ENCODE measurements at places on chromosomes 16 and 17. TPM values are rescaled to one million over a fixed set of nuclear protein-coding genes. Genes with fewer than 3 reads are reported as not detected.

Gene SCARF1
- total RNA-seq: 0.81 TPM

Gene SLC13A2
- not detected for total RNA-seq

Gene CA10
- total RNA-seq: not detected

Gene CAVIN1
- not detected for total RNA-seq

DNA sequence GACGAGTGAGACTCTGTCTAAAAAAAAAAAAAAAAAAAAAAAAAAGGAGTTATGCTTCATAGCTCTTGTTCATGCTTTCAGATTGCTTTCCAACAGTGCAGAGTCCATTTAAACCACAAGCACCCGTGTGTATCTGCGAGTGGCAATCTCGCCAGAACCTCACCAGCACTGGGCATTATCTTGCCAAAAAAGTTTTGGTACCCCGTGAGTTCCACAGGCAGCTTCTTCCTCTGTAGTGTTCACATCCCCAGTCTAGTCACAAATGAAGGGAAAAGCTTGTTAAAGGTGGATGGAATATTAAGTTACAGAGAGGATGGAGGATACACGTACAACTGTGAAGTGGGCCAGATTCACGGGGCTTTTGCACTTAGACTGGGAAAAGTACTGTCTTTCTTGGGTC, 33.5 kb downstream of the WSB1 start:
- no peak overlapping the region for H3K4me3 ChIP-seq
- no peaks in the 10 kb centered on the region for H3K36me3 ChIP-seq
- H3K27me3 ChIP-seq: no peaks in the 10 kb centered on the region

DNA sequence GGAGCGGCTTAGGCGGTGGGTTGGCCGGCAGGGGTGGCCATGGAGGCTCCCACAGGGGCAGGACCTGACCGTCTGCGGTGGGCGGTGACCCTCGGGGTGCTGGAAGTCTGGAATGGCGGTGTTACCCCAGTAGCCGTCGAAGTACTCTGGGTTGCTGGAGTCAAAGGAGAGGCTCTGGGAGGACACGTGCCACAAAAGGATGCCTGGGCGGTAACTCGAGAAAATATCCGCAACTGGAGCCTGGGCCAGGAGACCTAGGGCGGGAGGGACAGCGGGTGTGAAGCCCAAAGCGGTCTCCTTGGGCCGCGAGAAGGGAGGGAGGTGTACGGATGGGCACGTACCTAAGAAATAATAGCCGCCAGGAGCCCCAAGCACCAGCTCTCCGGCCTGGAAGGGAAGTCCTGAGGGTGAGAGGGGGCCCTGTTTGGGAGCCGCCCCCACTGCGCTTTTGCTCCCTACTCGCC, 4.6 kb downstream of the ITGA2B start:
- H3K4me3 ChIP-seq: peak overlapping the region; percentile 82
- H3K4me1 ChIP-seq: peaks cover 10% of the 10 kb centered on the region
- no peaks in the 10 kb centered on the region for H3K27me3 ChIP-seq
- no peak for DNase-seq
- no peaks in the 10 kb centered on the region for H3K36me3 ChIP-seq

- no peak overlapping the region for H3K27ac ChIP-seq
- no peaks in the 10 kb centered on the region for H3K36me3 ChIP-seq
- H3K27me3 ChIP-seq: no peaks in the 10 kb centered on the region
- H3K4me1 ChIP-seq: peaks cover 6% of the 10 kb centered on the region
Observed at GRCh38 chr16:84820305-84820684, 510 bp downstream of the CRISPLD2 start.

GRCh38 chr17:70644096-70644495, 474.8 kb downstream of the KCNJ2 start:
- no peak overlapping the region for H3K4me3 ChIP-seq
- H3K36me3 ChIP-seq: no peaks in the 10 kb centered on the region
- H3K27me3 ChIP-seq: peaks cover 65% of the 10 kb centered on the region
- no peak overlapping the region for H3K27ac ChIP-seq
- DNase-seq: no peak

DNA sequence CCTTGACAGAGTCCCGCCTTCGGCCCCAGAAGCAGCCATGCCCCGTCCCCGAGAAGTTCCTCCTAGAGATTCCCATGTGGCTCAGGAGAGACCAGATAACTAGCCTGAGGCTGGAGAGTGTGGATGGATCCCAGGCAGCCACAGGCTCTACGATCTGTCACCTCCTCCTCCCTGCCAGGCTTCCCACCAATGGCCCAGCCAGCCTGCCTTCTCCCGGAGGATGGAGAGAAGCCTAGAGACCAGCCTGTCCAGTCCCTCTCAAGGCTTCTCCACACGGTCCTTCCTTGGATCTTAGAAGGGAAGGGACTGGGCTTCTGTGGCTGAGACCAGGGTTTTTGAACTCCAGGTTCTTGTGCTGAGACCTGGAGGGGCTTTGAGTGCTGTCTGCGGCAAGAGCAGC, 1.6 kb upstream of the SMTNL2 start:
- H3K4me3 ChIP-seq: no peak overlapping the region
- no peak for DNase-seq
- H3K27ac ChIP-seq: no peak overlapping the region
- H3K4me1 ChIP-seq: no peaks in the 10 kb centered on the region

DNA sequence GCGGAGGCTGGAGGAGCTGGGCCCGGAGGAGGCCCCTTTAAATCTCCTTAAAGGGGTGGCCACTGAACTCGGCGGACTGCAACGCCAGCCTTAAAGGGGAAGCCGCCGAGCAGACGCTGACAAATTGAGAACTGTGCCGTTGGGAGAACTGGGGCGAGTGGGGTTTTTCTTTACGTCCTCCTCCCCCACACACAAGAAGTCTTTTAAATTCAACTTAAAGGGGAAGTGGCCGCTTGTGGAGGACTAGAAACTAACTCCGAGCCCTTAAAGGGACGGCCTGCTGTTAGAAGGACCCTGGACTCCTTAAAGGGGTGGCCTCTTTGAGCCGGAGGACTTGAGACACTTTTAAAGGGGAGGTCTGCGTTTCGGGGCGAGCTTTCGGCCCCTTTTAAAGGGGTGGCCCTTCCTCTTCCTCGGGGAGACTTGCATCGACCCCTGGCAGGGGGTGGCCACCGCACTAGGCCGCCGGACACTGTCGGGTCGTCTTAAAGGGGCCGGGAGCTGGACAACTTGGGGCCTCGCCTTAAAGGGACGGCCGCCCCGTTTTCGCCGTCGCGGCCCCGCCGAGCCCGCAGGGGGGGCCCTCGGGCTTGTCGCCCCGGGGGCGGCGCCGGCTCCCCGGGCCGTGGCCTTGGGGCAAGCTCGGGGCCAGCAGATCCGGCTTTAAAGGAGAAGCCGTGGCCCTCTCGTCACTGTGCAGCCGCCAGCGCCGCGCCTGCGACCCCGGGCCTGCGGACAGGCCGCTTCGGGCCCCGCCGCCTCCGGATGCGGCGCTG, 688 bp downstream of the FBRS start:
- peak overlapping the region; percentile 94 for H3K4me3 ChIP-seq
- H3K36me3 ChIP-seq: peaks cover 11% of the 10 kb centered on the region
- peak; percentile 94 for DNase-seq
- peak overlapping the region; percentile 96 for H3K27ac ChIP-seq

DNA sequence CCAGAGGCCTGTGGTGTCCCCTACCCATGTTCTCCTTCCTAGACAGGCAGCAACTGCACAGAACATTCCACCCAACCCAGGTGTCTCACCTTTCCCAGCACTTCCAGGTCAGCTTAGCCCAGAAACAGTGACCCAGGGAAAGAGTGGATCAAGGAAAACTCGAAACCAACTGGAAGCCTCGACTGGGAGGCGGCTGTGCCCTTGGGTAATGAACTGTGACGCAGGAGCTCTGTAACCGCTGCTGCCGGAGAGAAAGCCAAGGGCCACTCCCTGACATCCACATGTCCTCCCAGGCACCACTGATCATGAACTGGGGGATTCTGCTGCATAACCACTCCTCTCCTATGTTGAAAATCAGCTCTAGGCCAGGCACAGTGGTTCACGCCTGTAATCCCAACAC, 34.4 kb downstream of the WDR59 start:
- H3K27me3 ChIP-seq: no peaks in the 10 kb centered on the region
- no peaks in the 10 kb centered on the region for H3K36me3 ChIP-seq
- DNase-seq: no peak
- no peak overlapping the region for H3K4me3 ChIP-seq

- H3K36me3 ChIP-seq: no peaks in the 10 kb centered on the region
- no peak overlapping the region for H3K27ac ChIP-seq
- no peak overlapping the region for H3K4me3 ChIP-seq
- no peaks in the 10 kb centered on the region for H3K4me1 ChIP-seq
Observed at GRCh38 chr17:9959377-9959981, 54.4 kb upstream of the RCVRN start.

GRCh38 chr16:81752225-81752875, 26.7 kb upstream of the PLCG2 start:
- no peak overlapping the region for H3K27ac ChIP-seq
- no peaks in the 10 kb centered on the region for H3K36me3 ChIP-seq
- DNase-seq: no peak
- H3K4me3 ChIP-seq: no peak overlapping the region
- H3K4me1 ChIP-seq: no peaks in the 10 kb centered on the region

- H3K36me3 ChIP-seq: no peaks in the 10 kb centered on the region
- no peak for DNase-seq
- peaks cover 13% of the 10 kb centered on the region for H3K4me1 ChIP-seq
- no peaks in the 10 kb centered on the region for H3K27me3 ChIP-seq
- no peak overlapping the region for H3K27ac ChIP-seq
- no peak overlapping the region for H3K4me3 ChIP-seq
Observed at GRCh38 chr17:65156835-65157565, 19.8 kb downstream of the RGS9 start.

- H3K4me1 ChIP-seq: peaks cover 10% of the 10 kb centered on the region
- H3K36me3 ChIP-seq: no peaks in the 10 kb centered on the region
- H3K4me3 ChIP-seq: no peak overlapping the region
- H3K27me3 ChIP-seq: no peaks in the 10 kb centered on the region
- no peak for DNase-seq
Observed at GRCh38 chr16:50627419-50627818, 53.7 kb downstream of the SNX20 start.

DNA sequence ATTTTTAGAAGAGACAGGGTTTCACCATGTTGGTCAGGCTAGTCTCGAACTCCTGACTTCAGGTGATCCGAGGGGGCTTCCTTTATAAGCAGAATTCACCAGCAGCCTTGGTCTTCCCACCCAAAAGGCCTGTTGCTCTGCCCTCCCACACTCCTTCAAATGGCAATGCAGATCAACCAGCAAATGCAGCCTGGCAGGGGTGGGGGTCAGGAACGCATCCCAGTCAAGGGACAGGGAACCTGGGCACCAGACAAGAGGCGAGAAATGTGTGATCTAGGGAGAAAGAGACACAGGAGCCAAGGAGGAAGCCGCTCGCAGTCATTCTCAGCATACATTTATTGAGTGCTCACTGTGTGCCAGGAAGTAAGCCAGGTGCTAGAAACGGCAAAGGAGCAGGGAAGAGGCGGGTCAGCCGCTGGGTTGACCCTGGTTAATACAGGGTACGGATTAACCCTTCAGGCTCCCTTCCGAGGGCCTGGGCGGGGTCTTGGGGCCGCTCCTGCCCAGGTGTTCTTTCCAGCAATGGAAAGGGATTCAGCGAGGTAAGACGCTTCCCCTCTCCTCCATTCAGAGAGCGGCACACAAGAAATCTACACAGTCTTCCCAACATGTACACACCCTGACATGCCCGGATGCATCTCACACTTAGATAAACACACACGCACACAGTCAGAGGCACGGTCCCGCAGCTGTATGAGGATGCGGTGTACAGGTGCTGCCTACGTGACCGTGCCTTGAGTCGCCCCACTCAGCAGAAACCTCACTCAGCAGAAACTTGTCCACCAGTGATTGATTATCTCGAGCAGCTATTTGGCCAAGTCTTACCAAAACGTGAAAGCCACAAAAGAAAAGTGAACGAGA, 6.6 kb upstream of the PITPNA start:
- no peak overlapping the region for H3K27ac ChIP-seq
- peaks cover 7% of the 10 kb centered on the region for H3K4me1 ChIP-seq
- H3K4me3 ChIP-seq: no peak overlapping the region

DNA sequence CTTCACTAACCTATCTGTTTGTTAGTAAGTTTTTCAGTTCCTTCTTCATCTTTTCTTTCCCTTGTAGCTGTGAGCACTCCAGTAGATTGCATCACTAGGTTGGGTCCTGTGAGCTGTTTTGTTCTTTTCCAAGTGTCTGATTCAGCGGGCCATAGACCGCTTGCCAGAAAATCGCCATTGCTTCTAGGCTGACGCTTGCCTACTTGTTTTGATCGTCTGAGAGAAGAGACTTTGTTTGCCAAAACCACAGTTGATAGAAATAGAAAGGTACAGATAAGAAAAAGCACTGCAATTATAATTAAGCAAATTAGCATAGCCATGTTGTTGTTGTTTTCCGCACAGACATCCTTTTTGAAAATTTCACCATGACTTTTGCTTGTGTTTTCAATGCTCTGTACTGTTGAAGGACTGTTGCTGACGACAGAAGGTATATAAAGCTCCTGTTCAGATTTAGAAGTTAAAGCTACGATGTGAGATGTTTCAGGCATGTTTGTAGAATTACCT, 3.1 kb downstream of the EVI2A start:
- no peak overlapping the region for H3K27ac ChIP-seq
- H3K36me3 ChIP-seq: no peaks in the 10 kb centered on the region
- no peak overlapping the region for H3K4me3 ChIP-seq

DNA sequence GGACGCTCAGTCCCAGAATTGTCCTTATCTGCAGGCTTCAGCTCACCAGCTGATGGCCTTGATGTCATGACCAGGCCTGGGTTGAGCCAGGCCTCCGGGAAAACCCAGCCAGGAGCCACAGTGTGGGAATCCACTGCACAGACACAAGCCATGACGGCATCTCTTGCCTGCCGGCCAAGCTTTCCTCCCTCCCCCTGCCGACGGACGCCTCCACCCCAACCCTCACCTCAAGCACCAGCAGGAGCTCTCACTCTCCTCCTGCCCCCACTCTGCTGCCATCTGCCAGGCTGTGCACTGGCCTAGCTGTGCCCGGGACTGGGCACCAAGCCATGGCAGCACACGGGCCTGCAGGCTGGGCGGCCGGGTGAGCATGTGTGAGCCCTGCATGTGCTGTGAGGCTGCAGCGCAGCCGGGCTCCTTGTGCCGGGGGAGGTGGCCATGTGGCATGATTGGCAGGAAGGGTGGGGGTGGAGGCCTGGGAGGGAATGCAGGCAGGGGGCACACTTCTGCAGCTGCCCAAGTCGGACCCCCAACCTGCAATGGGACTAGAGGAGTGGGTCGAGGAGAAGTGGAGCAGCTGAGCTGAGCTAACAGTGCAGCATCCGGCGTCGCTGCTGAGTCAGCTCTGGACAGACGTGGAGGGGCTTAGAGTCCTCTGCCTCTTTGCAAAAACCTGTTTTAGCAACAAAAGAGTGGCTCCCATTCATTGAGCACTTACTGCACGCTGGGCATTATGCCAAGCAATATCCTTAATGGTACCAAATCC, 268.5 kb downstream of the CBLN1 start:
- H3K27ac ChIP-seq: no peak overlapping the region
- no peaks in the 10 kb centered on the region for H3K4me1 ChIP-seq
- no peaks in the 10 kb centered on the region for H3K27me3 ChIP-seq

- H3K27me3 ChIP-seq: no peaks in the 10 kb centered on the region
- H3K4me1 ChIP-seq: peaks cover 4% of the 10 kb centered on the region
- H3K36me3 ChIP-seq: no peaks in the 10 kb centered on the region
- H3K4me3 ChIP-seq: no peak overlapping the region
Observed at GRCh38 chr17:63082952-63083351, 116.9 kb downstream of the TANC2 start.

- H3K27me3 ChIP-seq: no peaks in the 10 kb centered on the region
- DNase-seq: no peak
- no peak overlapping the region for H3K27ac ChIP-seq
- no peaks in the 10 kb centered on the region for H3K36me3 ChIP-seq
- peaks cover 13% of the 10 kb centered on the region for H3K4me1 ChIP-seq
Observed at GRCh38 chr17:40859536-40859935, 7.5 kb downstream of the KRT12 start.
